Stimulated activated CD8-positive, alpha-beta memory T cell treated with anti-CD3 and anti-CD28 coated beads, Interleukin-15, amount 100 ng/mL, for 4 hours (primary cell): ENCODE measurements at places on chromosomes 13 and 19.

DNA sequence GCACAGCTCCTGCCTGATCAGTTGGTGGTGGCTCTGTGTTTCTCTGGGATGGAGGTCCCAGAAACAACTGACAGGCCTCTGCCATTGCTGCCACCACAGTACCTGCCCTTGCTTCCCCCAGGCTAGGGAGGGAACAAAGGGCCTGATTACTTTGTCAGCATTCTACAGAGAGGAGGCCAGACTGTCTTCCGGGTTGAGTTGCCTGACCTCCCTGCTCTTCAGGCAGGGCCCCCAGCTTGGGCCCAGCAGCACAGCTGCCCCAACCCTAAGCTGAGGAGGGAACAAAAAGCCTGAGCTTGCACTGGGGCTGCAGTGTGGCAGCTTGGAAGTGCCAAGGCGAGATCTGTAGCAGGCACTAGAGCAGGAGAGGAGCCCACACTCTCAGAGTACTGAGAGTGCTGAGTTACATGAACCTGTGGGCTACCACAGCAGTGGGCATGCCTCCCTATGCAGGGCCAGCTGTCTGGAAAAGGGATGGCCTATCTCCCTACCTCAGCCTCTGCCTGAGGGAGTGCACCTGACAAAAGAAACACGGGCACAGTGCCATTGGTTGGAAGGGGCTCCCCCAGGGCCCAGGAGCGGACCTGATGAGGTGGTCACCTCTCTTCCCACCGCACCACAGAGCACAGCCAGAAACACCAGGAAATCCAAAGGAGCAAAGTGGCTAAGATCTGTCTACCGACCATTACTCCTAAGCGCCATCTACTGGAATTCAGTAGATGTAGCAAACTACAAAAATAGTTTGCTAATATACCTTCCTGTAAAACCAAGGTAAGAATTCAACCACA, 24.4 kb downstream of the SLC25A15 start:
- no peak for DNase-seq

GRCh38 chr13:39776439-39776838, 121.0 kb downstream of the COG6 start:
- no peak for DNase-seq

GRCh38 chr13:76446191-76446590, 440.0 kb downstream of the KCTD12 start:
- DNase-seq = no peak

DNA sequence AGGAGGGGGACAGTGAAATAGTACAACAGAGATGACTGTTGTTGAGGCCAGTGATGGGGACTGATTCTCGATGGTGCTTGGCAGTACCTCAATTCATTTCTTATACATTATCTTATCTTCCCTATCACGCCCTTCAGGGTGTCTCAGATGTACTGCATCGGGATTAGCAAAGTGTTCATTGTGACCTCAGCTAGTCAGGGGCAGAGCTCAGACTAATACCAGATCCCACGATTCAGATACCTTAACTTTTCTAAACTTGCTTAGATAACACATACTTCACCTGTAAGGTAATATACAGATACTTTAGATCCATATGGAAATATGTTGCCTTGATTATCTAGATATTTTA, 720.6 kb downstream of the EFNB2 start:
- no peak for DNase-seq

- no peak for DNase-seq
Observed at GRCh38 chr13:110506859-110507566, 54.5 kb downstream of the RAB20 start.

DNA sequence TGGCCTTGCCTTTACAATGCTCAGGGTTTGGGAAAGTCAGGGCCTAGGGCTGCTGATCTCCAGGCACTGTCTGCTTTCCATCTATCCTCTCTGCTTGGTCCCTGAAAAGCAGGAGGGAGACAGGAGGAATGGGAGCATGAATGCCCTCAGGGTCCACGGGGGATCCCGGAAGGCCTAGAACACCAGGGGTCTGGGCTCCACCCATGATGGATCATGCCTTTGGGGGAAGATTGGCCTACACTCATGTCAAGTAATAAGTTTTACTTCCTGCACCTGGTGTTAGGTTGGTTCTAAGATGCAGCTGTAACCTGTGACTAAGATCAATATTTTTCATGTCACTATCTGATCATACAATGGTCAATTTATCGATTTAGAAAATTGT, 118.3 kb upstream of the GJB6 start:
- no peak for DNase-seq

DNA sequence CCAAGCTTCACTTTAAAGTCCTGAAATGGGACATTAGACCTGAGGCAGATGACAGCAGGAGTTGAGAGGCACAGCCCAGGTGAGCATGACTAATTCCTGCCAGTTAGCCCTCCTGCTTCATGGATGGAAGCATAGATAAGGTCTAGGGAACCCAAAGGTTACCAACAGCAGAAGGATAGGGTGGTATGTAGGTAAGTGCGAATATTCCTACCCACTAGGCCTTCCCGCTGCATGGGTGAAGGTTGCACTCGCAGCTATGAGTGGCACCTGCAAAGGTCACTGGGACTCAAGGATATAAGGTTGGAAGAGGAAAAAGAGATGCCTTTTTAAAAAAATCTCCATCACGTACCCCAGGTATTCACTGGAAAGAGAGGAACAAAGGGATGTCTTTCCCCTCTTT, 12.2 kb upstream of the MLLT1 start:
- DNase-seq = no peak

DNA sequence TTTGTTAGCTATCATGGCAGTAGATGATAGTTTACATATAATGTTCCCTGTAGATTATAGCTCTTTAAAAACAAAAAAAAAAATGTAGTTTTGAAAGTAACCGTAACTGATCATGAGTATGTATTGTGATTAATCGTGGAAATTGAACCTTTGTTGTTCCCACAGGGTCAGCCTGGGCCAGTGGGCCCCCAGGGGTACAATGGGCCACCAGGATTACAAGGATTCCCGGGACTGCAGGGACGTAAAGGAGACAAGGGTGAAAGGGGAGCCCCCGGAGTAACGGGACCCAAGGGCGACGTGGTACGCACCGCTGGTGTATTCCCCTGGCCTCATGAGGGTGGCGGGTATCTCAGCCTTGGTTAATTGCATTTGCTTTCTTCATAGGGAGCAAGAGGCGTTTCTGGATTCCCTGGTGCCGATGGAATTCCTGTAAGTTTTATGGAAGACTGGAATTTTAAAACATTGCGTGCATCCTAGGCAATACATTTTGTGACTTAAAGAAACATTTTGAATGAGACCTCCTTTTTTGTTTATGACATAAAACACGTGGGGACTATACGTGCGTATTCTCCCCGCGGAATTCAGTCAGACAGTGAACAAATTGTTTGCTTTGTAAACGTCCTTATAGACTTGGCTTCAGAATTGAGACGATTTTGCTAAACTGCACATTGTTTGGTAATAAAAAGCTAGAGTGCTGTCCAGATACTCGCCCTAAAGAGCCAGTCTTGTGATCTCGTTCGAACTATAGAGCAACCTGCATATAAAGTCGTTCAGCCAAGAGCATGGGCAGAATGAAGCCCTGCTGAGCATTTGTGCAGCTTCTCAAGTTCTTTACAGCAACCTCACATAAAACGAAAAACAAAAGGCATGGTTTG, 117.7 kb downstream of the COL4A2 start:
- no peak for DNase-seq

- no peak for DNase-seq
Observed at GRCh38 chr19:8880868-8881488, 48.8 kb downstream of the MBD3L1 start.

DNA sequence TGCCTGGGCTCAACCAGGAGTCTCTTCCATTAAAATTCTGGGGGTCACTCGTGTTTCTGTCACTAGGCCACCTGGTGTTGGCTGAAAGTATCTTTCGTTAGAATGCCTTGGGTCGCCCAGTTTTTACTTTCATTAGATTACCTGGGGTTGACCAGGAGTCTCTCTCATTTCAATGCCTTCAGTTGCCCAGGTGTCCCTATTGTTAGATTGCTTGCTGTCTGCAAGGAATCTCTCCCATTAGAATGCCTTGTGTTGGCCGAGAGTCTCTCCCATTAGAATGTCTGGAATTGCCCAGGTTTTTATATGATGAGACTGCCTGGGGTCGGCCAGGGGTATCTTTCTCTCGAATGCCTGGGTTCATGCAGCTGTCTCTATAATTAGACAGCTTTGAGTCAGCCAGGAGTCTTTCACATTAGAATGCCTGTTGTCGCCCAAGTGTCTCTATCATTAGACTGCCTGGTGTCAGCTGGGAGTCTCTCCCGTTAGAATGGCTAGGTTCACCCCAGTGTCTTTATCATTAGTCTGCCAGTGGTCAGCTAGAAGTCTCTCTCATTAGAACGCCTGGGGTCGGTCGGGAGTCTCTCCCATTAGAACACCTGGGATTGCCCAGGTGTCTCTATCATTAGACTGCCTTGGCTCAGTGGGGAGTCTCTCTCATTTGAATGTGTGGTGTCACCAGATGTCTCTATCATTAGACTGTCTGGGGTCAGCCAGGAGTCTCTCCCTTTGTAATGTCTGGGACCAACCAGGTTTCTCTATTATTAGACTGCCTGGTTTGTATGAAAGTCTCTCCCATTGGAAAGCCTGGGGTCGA, 1446.8 kb downstream of the UQCRFS1 start:
- no peak for DNase-seq

- DNase-seq = no peak
Observed at GRCh38 chr19:6060600-6061375, 49.5 kb downstream of the RFX2 start.

- DNase-seq = no peak
Observed at GRCh38 chr19:49738268-49738667, 24.8 kb downstream of the TSKS start.

DNA sequence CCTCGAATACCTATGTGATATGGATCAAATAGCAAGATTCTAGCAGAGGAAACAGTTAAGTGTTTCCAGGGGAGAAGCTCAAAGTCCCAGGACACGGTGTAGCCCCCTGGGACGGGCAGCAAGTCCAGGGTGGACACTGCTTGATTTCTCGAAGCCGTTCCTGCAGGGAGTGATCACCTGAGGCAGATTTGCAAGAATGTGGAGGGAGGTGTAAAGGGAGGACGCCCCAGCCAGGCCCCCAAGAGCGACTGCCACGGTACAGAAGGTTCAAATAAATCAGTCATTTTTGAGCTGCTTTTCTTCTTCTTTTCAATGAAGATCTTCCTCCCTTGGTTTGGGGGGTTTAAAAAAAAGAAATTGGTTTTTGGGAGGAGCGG, 41.4 kb downstream of the KLF2 start:
- DNase-seq = no peak

GRCh38 chr19:35759697-35760096, 1.7 kb downstream of the PROSER3 start:
- DNase-seq = no peak

DNA sequence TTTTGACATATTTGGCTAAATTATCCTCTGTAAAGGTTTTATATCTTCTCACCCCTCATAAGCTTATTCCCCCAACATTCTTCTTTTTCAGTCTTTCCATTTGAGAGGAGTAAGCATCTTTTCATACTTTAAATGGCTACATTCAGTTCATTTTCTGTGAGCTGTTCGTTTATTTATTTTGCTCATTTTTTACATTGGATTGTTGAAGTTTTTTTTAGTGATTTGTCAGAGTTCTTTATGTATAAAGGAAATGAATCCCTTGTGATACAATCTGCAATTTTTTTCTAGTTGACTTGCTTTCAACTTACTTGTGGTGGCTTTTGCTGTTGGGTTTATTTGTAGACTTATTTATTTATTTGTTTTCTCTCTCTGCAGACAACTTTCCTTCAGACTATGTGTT, 250.3 kb downstream of the DLEU7 start:
- DNase-seq = no peak

DNA sequence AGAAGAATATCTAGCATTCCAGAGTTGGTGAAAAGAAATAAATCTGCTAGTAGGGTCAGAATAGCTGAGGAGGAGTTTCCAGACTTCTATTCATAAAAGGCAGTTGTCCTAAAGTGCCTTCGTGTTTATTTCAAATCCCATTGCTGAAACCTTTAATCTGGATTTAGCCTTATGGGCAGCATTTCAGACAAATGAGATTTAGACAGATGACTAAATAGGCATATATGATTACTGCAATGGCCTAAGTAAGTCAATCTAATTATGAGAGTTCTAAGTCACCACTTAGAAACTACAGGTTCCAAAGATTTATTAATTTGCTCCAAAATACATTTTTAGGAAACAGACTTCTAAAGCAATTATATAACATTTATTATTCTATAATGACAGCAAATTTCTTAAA, 368.7 kb downstream of the LIG4 start:
- no peak for DNase-seq

DNA sequence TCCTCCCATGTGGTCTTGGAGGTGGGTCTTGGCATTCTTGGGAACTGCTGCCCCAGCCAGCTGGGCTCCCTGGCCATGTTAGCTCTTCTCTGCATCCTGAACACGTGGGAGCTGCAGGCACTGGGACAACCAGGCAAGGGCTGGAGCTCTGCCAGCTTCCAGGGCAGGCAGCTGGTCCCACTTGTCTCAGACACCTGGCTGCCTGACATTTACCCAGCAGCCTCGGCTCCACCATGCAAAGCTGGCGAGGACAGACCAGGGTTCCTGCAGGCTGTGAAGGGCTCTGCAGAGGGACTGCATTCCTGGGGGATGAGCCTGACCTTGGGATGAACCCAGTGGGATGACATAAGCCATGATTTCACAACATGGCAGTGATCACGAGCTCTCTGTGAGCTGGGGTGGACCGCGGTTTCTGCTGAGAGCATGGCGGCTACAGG, 99.0 kb upstream of the TSHZ3 start:
- no peak for DNase-seq

GRCh38 chr13:52852444-52852843, 4.0 kb upstream of the PCDH8 start:
- DNase-seq = no peak

GRCh38 chr19:11693505-11694499, 44.9 kb downstream of the ZNF823 start:
- no peak for DNase-seq

- no peak for DNase-seq
Observed at GRCh38 chr13:66275416-66275815, 954.7 kb downstream of the PCDH9 start.
